Caudate nucleus (tissue), 63 donors: ENCODE measurements at places on chromosomes 3 and 15.

- DNase-seq: no peak
Measured at GRCh38 chr15:77001351-77001750, 6.4 kb downstream of the PSTPIP1 start.

- DNase-seq: no peak
Measured at GRCh38 chr15:41233367-41233771, 2.3 kb downstream of the CHP1 start.

GRCh38 chr15:50558012-50558411 lies 11.5 kb upstream of the USP50 start:
- no peak for DNase-seq

DNA sequence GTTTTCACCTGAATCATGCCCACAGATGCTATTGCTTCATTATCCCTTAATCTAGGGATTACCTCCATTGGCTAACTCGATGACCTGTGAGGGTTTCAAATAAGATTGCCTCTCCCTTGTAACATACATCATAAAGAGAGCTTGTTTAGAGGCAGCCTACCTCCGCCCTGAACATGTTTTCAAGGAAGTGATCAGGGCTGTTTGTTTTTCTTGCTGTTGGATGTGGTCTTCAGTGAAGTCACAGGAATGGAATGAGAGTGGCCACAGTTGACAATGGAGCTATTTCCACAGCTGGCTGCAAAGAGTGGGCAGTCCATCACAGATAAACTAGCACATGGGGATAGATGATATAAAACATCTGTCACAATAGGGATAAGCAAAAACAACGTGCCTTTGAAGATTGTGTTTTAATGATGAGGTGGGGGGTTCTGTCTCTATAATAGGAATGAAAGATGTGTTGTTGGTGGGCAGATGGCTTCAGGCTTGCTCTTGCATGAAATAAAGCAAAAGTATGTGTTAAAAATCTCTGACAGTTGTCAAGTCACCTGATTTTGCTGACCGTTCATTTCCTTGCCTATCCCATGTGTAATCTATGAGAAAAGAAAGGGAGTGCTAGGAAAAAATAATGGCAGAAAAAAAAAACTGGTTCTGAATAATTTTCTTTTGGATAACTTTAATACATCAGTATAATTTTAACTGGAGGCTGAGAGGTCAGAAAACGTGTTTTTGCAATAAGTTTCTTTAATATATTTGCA lies 642.3 kb downstream of the RBMS3 start:
- no peak for DNase-seq

- DNase-seq: no peak
Measured at GRCh38 chr15:41983221-41983620, 10.9 kb upstream of the EHD4 start.

DNA sequence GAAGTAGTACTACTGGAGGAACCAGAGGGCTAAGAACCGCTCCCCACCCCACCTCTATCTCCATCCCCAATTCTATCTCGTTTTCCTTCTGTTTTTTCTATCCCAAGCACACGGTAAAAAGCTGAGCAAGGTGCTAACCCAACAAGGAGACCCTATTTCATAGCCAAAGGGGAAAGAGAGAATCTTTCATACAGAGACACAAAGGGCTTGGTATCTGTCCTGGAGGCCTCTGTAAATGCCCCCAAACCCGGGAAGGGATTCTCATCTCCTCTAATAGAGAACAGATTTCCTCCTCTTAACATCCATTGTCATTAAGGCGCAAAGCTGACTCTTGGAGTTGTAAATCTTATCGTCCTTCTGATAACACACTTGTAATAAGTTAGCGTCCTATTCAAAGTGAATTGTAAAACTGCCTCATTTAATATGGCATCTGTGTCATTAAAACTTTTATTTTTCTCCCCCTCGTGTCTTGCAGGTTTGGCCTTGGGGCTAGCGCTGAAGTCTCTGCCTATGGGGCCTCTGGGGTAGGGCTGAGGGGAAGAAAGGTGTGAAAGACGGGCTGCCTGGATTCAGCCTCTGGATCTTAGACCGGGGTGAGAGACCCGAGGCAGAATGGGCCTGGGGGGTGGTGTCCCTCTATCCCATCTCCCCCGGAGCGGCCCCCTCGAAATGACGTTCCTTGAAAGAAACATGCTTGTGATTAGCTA lies 12.1 kb downstream of the NR2F2 start:
- no peak for DNase-seq

DNA sequence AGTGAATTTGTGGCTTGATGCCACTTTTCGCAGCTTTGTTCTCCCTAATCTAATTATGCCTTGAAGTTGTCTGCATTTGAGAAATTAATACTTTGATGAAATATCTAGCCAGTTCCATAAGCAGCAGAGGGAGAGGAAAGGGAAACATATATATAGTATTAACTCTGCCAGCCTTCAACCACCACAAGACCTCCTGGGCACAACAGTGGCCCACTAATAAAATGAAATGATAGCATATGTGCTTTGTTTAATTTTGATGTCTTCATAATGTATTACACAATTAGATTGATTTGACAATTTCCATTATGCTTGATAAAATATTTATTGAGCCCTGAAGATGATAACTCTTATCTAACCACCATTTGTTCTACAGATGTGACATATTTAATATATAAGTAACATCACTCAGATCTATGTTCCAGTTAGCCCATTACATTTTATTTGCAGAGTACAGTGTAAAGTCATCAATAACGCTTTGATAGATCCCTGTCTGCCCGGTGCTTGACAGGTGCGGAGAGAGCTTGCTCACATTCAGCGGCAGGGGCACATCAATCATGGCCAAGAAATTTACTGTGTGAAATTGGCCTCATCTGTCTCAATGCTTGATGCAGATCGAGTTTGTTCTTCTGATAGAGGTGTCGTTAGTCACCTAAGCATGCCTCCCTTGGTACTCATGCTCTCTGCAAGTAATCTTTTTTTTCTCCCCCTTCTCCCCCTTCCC lies 187.4 kb downstream of the MECOM start:
- DNase-seq: no peak

DNA sequence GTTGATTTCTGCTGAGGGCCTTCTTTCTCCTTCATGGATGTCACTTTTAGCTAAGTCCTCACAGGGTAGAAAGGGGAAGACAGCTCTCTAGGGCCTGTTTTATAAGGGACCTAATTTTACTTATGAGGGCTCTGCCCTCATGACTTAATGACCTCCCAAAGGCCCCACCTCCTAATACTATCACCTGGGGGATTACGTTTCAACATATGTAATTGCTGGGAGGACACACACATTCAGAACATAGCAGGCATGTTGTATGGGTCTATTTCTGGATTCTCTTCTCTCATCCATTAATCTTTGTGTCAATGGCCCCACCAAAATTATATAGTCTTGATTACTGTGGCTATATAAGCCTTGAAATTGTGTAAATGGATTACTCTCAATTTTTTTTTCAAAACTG lies 255.0 kb downstream of the CLSTN2 start:
- no peak for DNase-seq

DNA sequence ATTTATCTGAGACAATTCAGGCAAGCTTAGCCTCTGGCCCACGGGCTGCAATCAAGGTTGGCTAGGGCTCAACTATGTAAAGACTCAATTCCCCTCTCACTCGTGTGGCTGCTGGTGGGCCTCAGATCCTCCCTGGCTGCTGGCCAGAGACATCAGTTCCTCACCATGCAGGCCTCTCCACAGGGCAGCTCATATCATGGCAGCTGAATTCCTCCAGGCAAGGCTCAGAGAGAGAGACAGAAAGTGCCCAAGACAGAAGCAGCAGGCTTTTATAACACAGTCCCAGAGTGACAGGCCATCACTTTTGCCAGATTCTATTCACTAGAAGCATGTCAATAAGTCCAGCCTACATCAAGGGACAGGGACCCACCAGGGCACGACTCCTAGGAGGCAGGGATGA lies 63.2 kb downstream of the XXYLT1 start:
- no peak for DNase-seq

GRCh38 chr3:40677749-40678148 lies 153.0 kb downstream of the ZNF621 start:
- no peak for DNase-seq

DNA sequence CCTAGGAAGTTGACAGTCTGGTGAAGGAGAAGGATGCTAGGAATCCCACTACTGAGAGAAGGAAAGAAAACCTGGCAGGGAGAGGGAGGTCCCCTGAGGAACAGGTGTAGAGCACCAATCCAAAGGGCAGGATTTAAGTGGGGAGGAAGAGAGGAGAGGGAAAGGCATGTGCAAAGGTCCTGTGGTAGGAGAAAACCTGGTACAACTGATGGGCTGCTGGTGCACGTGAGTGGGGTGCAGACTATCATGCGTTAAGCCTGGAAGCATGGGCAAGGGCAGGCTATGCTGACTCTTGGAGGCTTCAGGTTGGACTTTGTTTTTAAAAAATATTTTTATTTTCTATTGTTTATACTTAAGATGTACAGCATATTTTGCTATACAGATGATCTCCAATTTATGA lies 209.6 kb downstream of the PDZRN3 start:
- DNase-seq: no peak

DNA sequence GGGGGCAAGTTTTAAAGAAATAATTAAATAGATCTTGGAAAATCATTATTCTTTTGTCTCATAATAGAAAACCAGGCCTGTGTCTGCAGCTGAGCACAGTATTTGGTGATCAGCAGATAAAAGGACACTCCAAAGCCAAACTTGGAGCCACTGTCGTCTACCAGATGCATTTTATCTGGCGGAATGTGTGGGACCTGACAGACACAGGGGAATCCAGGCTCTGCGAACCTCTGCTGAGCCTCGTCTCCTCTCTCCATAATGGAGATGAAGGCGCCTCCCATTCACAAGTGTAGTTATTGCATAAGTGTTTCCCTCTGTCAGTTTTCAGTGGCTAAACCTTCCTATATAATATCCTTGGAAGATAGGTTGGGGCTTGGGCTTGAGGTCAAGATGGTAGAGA lies 42.1 kb downstream of the EEFSEC start:
- no peak for DNase-seq

GRCh38 chr15:65960586-65960985 lies 91.3 kb downstream of the RAB11A start:
- DNase-seq: no peak

GRCh38 chr3:30760040-30760695 lies 134.3 kb downstream of the GADL1 start:
- no peak for DNase-seq

DNA sequence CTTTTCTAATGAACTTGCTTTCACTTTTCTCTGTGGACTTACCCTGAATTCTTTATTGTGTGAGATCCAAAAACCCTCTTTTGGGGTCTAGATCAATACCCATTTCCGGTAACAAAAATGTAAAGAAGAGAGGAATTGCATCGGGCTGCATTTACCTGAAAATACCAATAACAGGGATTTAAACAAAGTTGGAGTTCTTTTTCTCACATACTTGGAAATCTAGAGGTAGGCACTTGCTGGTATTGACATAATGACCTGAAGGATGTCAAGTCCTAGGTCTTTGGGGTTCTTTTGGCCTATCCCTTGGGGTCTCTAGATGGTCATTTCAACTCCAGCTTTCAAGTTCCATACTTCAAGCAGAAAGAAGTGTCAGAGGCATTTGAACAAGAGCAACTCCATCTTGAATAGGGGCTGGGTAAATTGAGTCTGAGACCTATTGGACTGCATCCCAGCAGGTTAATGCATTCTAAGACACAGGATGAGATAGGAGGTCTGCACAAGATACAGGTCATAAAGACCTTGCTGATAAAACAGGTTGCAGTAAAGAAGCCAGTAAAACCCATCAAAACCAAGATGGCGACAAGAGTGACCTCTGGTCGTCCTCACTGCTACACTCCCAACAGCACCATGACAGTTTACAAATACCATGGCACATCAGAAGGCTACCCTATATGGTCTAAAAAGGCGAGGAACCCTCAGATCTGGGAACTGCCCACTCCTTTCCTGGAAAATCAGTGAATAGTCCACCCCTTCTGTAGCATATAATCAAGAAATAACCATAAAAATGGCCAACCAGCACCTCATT lies 50.8 kb upstream of the ZNF280D start:
- no peak for DNase-seq

- no peak for DNase-seq
Measured at GRCh38 chr3:57077630-57078343, 17.3 kb downstream of the SPATA12 start.

- DNase-seq: no peak
Measured at GRCh38 chr15:74793135-74794028, 11.5 kb downstream of the CSK start.

DNA sequence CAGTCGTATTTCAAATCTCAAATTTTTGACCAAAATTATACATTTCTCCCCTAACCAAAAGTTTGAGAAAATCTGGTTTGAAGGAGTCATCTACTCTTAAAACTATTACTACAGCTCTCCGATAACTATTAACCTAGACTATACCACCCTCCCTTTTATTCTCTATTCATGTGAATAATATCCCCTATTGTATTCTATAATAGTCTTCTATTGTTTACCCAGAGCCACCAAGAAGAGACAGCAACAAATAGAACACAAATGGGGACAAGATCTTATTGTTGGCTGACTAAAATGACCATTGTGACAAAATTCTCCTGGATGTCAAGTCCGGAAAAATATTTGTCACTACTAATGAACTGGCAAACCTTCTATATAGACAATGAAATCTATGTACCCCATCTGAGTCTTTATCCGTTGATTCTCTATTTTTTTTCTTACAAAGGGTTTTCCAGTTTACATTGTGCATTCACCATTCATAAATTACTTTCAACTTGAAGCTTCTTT lies 618.0 kb downstream of the CADM2 start:
- no peak for DNase-seq

GRCh38 chr15:34812369-34812768 lies 17.0 kb upstream of the ACTC1 start:
- DNase-seq: no peak

- DNase-seq: no peak
Measured at GRCh38 chr3:123004201-123004918, 23.2 kb downstream of the SEMA5B start.

DNA sequence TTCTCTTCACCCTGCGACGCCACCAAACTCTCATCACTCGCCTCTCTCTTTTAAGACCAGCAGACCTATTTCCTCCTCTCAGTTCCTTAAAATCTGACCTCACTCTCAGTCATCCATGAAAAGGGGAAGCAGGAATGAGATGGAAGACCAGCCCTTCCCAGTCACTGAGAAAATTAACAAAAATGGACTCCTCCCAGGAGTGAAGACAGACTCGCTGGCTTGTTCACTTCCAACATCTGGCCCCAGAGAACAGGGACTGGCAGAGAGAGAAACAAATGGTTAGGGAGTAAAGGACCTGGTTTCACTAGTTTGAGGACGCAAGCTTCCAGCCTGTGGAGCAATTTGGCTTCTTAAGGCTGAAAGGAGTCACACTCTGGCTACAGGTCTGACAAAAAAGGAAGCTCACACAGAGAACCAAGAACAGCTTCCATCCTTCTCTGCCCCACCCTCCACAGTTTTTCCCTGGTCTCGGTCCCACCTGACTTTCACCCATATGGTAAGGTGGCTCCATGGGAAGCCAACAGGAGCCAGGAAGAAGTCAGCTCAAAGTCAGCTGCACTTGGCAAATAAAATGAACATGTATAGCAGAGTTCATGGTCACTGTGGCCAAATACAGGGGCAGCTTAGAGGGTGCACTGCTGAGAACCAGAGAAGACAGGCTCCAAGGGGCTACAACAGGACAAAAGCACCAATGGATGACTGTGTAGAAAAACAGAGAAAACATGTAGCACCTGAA lies 57.2 kb downstream of the ITGB5 start:
- DNase-seq: no peak

DNA sequence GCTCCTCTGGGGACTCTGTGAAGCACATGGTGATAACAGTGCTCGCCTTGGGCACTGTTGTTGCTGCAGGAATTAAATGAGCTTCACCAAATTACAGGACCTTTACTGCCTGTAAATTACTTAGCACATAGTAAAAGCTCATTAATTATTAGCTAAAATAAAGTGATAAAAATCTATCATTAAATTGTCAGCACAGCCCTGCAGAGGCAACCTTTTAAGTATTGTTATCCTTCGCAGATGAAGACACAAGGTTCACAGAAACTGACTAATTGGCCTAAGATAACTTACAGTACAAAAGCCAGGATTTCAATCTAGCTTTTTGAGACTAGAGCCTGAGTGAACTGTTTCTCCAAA lies 96.0 kb downstream of the ST6GAL1 start:
- no peak for DNase-seq
